HCT116 (cell line): ENCODE measurements at places on chromosomes 7 and 10. TPM values are rescaled to one million over a fixed set of nuclear protein-coding genes. Genes with fewer than 3 reads are reported as not detected.

- H3K4me1 ChIP-seq, result peaks cover 12% of the 10 kb centered on the region
- peak; percentile 70 for DNase-seq
- no peak overlapping the region for H3K27ac ChIP-seq
- H3K36me3 ChIP-seq, result no peaks in the 10 kb centered on the region
- no peaks in the 10 kb centered on the region for H3K27me3 ChIP-seq
- no peak overlapping the region for H3K4me3 ChIP-seq
Measured at GRCh38 chr10:87585565-87586514, 73.8 kb upstream of the PAPSS2 start.

The AKR1C3 gene
- total RNA-seq, result 3.0 TPM

- no peak for DNase-seq
- no peaks in the 10 kb centered on the region for H3K27me3 ChIP-seq
- H3K4me1 ChIP-seq, result no peaks in the 10 kb centered on the region
- no peaks in the 10 kb centered on the region for H3K36me3 ChIP-seq
- H3K4me3 ChIP-seq, result no peak overlapping the region
Measured at GRCh38 chr7:134203186-134203889, 76.2 kb downstream of the LRGUK start.

The RET gene
- total RNA-seq, result 5.9 TPM

The C7orf57 gene
- total RNA-seq, result 0.15 TPM

The PIK3AP1 gene
- total RNA-seq, result 7.1 TPM

GRCh38 chr10:79243181-79244067 lies 103.8 kb upstream of the PPIF start:
- no peak overlapping the region for H3K27ac ChIP-seq
- no peak overlapping the region for H3K4me3 ChIP-seq
- H3K27me3 ChIP-seq, result no peaks in the 10 kb centered on the region

GRCh38 chr7:77820967-77821366 lies 22.4 kb downstream of the PHTF2 start:
- no peaks in the 10 kb centered on the region for H3K4me1 ChIP-seq
- H3K27ac ChIP-seq, result no peak overlapping the region
- no peaks in the 10 kb centered on the region; the same call in 1 of the 2 replicates for H3K36me3 ChIP-seq
- no peak overlapping the region for H3K4me3 ChIP-seq
- DNase-seq, result no peak

DNA sequence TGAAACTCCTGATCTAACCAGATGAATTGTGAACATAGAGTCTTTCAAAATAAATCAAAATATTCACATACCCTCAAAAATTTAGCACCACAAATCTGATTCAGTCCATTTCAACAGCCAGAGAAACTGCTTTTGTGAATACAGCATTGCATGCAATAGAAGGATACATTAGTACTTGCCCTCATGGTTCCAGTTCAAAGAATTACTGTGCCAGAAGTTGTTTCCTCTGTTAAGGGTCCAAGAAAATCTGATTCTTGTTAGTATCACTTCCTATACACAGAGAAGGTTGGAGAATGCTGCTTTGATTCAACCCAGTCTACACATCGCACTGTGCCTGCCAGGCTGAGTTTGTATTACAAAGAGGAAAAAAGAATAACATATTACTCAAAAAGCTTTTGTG lies 115.6 kb downstream of the TFEC start:
- H3K27me3 ChIP-seq, result no peaks in the 10 kb centered on the region
- H3K36me3 ChIP-seq, result no peaks in the 10 kb centered on the region
- no peak overlapping the region for H3K4me3 ChIP-seq
- DNase-seq, result no peak
- H3K27ac ChIP-seq, result no peak overlapping the region
- H3K4me1 ChIP-seq, result no peaks in the 10 kb centered on the region

The OR6B1 gene
- total RNA-seq, result not detected

DNA sequence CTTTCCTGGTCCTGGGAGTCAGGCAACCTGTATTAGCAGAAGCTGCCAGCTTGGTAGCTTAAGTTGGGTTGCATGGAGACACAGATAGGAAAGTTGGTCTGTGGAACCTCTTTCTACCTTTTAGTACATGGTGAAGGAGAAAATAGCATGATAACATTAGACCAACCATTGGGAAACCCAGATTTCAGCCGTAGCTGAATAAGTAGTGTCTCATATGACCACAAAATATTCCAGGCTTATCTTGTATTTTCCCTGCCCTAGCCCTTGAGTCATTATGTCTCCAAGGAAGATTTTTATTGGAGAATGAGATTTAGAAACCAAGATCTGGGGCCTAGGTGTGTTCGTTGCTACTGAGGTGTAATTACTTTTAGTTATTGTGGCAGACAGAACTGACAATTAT lies 67.2 kb downstream of the CCSER2 start:
- no peak overlapping the region for H3K4me3 ChIP-seq
- DNase-seq, result no peak
- no peaks in the 10 kb centered on the region for H3K27me3 ChIP-seq
- no peaks in the 10 kb centered on the region for H3K36me3 ChIP-seq

GRCh38 chr10:33673839-33674415 lies 339.5 kb upstream of the NRP1 start:
- no peaks in the 10 kb centered on the region for H3K4me1 ChIP-seq
- DNase-seq, result no peak
- no peaks in the 10 kb centered on the region for H3K27me3 ChIP-seq

DNA sequence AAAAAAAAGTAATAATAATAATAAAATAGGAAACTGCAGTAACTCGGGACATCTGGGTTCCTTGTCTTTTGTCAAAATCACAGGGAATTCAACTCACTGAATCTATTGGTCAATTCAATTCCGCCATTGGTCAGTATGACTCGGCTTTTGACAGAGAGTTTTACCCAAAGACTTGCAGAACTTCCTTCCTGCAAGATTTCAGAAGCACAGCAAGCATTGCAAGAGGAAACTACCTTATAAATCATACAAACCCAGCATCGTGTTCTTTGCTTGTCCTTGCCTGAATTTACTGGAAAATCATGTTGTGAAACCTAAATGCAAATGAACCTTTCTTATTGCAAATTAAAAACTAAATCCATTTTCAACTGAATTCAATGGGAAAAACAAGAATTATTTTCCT lies 15.5 kb downstream of the KLF6 start:
- no peak for DNase-seq
- no peaks in the 10 kb centered on the region for H3K27me3 ChIP-seq
- H3K4me1 ChIP-seq, result peaks cover 24% of the 10 kb centered on the region
- H3K4me3 ChIP-seq, result no peak overlapping the region

- no peaks in the 10 kb centered on the region for H3K27me3 ChIP-seq
- no peak for DNase-seq
- no peaks in the 10 kb centered on the region for H3K36me3 ChIP-seq
- H3K4me3 ChIP-seq, result no peak overlapping the region
Measured at GRCh38 chr7:46571996-46572395, 650.9 kb upstream of the IGFBP3 start.

The ZNF212 gene
- 13.7 TPM for total RNA-seq

- no peak overlapping the region for H3K4me3 ChIP-seq
- no peak for DNase-seq
- H3K36me3 ChIP-seq, result no peaks in the 10 kb centered on the region
- H3K4me1 ChIP-seq, result no peaks in the 10 kb centered on the region
- no peaks in the 10 kb centered on the region for H3K27me3 ChIP-seq
- no peak overlapping the region for H3K27ac ChIP-seq
Measured at GRCh38 chr7:17725821-17726220, 214.5 kb downstream of the SNX13 start.
